ENCODE measurements at places on chromosomes 3 and 15. TPM values are rescaled to one million over a fixed set of nuclear protein-coding genes. Genes with fewer than 3 reads are reported as not detected.

- H3K27ac ChIP-seq = no peak overlapping the region
- H3K27me3 ChIP-seq = no peaks in the 10 kb centered on the region
- no peak for DNase-seq
- H3K4me1 ChIP-seq = no peaks in the 10 kb centered on the region
These were observed 15.4 kb downstream of the IGSF10 start for GRCh38 chr3:151445273-151446001.

ATOSA gene
- total RNA-seq = 128 TPM

GRCh38 chr3:181696626-181697230 is 15.0 kb upstream of the SOX2 start:
- peak overlapping the region; percentile 81 for H3K27ac ChIP-seq
- H3K36me3 ChIP-seq = no peaks in the 10 kb centered on the region
- H3K4me3 ChIP-seq = no peak overlapping the region
- no peak for DNase-seq
- peaks cover 12% of the 10 kb centered on the region for H3K4me1 ChIP-seq

DNA sequence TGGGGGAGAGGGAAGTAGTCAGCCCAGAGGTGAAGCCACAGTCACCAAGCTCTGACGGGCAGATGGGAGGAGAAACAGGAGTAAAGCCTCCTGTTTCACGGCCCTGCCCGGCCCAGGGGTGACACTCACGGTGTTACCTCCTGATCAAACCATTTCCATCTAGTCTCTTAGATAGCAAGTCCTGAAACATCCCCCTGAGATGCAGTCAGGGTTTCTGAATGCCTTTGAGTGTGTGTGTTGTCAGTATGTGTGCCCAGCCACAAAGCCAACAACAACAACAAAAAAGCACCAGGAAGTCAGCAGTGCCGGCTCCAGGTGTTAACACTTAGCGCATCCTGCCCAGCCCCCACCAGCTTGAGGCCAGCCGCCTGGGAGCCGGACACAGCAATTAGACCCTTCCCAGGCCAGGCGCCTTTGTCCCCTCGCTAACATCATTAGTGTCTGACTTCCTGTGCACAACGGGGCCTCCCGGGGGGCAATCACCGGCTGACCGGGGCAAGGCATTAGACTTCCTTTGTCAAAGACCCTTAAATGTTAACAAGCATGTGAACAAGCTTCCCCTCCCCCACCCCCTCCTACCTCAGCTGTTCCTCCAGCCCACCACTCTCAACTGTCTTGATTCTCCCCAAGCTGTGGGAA is 34.5 kb downstream of the IL17RD start:
- H3K27me3 ChIP-seq = no peaks in the 10 kb centered on the region
- H3K27ac ChIP-seq = peak overlapping the region; percentile 18

CHRFAM7A gene
- 27.1 TPM for total RNA-seq

GRCh38 chr3:87298111-87298718 is 21.8 kb upstream of the POU1F1 start:
- no peaks in the 10 kb centered on the region for H3K36me3 ChIP-seq
- H3K4me1 ChIP-seq = no peaks in the 10 kb centered on the region
- no peak overlapping the region for H3K27ac ChIP-seq
- H3K27me3 ChIP-seq = no peaks in the 10 kb centered on the region

DNA sequence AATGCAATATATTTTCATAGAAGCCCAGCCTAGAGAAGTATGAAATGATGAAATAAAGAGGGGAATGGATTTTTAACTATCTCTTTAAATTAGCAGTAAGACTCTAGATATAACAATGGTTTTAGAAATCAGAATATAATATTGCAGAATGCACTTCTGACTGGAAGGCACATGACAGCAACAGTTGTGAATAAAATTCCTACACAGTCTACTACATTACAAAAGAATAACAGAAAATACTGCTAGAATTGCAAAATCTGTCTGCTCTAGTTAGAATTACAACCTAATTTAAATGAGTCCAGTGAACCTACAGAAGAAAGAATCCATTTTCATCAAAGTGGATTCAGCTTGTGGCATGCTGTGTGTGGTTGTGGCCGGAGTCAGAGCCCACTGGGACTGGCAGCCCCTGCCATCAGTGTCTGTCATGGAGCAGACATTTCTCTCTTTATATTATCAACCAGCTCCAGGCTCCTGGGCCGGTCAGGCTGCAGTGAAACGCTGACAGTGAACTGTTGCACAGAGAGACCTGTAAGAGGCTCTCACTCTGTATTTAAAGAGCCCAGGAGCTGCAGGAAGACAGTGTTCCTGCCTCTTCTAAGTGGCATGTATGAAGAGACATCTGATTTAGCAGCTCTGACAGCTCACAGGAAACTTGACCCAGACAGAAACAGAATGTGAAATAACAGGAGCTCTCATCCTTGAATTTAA is 1523.8 kb upstream of the CADM2 start:
- H3K4me1 ChIP-seq = no peaks in the 10 kb centered on the region
- no peaks in the 10 kb centered on the region for H3K36me3 ChIP-seq
- H3K4me3 ChIP-seq = no peak overlapping the region
- no peak overlapping the region for H3K27ac ChIP-seq

GRCh38 chr3:136351905-136352304 is 101.8 kb downstream of the PCCB start:
- H3K4me3 ChIP-seq = no peak overlapping the region
- no peaks in the 10 kb centered on the region for H3K4me1 ChIP-seq
- H3K27me3 ChIP-seq = no peaks in the 10 kb centered on the region
- H3K36me3 ChIP-seq = no peaks in the 10 kb centered on the region
- no peak overlapping the region for H3K27ac ChIP-seq

DNA sequence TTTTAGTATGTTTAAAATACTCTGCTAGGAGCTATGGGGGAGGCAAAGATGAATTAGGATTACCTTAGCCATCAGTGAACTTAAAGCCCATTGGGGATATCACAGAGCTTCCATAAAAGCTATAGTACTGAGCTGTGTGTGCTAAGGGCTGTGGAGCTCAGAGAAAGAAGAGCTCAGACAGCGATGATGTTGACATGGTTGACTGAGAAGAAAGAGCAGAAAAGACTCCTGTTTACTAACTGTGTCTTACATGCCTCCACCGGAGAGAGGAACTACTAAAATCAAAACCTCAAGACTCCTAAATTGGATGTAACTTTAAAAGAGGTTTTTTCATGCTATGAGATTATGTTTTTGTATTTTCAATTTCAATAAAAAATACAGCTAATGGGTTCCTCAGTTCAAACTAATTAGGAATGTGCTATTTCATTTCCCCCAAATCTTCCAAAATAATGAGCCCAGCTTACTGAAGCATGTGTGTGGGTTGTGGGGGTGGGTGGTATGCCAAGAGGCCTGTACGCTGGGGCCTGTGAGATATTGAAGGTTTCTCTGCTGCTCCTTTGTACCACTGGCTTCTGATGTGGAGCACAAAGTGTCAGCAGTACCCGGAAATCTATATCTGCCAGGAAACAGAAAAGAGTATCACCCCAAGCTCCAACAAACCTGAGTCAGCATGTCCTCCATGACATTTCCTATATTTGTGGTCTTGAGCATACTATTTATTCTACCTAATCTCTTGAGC is 22.7 kb downstream of the DGKG start:
- no peak overlapping the region for H3K27ac ChIP-seq
- no peak overlapping the region for H3K4me3 ChIP-seq
- no peak for DNase-seq
- no peaks in the 10 kb centered on the region for H3K27me3 ChIP-seq

CCR1 gene
- 0.16 TPM for total RNA-seq

DNA sequence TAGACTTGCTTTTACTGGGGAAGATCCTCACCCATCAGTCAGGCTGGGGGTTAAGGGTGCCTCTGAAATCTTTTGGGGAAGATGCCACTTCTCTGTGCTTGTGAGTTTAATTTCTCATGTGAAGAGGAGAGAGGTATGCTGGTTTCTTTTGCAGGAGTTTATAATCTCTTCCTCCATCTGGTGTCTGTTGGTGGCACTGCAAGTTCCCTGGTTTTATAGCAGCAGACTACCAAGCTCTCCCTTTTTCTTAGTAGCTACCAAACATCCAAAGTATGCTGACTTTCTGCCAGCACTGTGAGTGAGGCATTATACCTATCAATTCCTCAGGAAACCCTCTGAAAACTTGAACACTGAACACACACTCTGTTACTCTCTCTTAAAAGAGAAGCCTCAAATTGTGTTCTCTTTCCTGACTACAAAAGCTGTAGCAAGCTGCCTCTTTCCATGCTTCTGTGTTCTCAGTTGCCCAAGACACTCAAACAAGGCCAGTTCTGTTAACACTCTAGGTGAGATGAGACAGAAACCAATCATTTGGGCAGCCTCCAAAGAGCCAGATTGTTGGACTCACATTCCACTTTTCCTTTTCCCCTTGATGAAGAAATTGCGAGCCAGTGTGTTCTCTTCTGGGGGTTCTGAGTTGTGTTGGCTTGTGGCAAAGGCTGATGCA is 299.5 kb downstream of the GAP43 start:
- H3K27me3 ChIP-seq = no peaks in the 10 kb centered on the region
- H3K36me3 ChIP-seq = no peaks in the 10 kb centered on the region
- H3K4me3 ChIP-seq = no peak overlapping the region
- H3K4me1 ChIP-seq = no peaks in the 10 kb centered on the region
- no peak overlapping the region for H3K27ac ChIP-seq
- peak; percentile 35 for DNase-seq

- H3K36me3 ChIP-seq = no peaks in the 10 kb centered on the region
- no peaks in the 10 kb centered on the region for H3K27me3 ChIP-seq
- no peak for DNase-seq
- no peak overlapping the region for H3K27ac ChIP-seq
These were observed 46.6 kb downstream of the SMAD6 start for GRCh38 chr15:66748708-66749035.

DNA sequence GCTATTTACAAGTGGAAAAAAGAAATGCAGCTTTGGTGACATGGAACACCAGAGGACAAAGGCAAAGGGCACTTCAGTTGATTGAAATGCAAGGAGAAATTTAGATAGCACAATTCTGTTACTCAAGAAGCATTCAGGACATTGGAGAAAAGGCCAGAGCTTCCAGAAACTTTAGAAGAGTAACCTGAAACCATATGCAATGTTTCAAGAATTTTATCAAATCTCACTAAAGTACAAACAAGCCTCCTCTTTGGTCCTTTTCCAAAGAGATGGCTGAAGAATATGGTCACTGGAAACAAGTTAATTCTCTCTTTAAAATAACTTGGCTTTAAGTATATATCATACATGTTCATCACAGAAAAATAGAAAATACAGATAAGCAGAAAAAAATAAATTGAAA is 14.6 kb upstream of the LMOD3 start:
- H3K4me3 ChIP-seq = no peak overlapping the region
- no peaks in the 10 kb centered on the region for H3K36me3 ChIP-seq
- H3K4me1 ChIP-seq = no peaks in the 10 kb centered on the region
- no peak overlapping the region for H3K27ac ChIP-seq

DNA sequence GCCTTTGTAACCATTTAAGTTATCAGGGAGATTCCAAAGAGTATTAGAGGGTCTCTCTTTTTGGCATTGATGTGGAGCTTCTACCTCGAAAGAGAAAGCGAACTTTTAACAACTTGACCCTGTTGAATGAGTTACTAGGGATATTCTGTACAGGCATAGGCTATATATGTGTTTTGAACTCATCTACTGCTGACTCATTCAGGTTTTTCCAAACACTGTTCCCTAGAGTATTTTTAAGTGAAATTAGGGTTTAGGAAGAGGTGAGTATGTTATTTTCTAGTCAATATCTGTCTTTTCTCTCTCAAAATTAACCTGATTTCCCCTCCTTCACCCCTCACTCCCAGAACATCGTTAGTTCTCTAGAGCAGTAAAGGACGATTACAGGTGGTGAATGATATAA is 228.1 kb upstream of the C2CD4B start:
- H3K27me3 ChIP-seq = no peaks in the 10 kb centered on the region
- no peaks in the 10 kb centered on the region for H3K36me3 ChIP-seq
- H3K4me1 ChIP-seq = peaks cover 6% of the 10 kb centered on the region
- H3K27ac ChIP-seq = no peak overlapping the region

DNA sequence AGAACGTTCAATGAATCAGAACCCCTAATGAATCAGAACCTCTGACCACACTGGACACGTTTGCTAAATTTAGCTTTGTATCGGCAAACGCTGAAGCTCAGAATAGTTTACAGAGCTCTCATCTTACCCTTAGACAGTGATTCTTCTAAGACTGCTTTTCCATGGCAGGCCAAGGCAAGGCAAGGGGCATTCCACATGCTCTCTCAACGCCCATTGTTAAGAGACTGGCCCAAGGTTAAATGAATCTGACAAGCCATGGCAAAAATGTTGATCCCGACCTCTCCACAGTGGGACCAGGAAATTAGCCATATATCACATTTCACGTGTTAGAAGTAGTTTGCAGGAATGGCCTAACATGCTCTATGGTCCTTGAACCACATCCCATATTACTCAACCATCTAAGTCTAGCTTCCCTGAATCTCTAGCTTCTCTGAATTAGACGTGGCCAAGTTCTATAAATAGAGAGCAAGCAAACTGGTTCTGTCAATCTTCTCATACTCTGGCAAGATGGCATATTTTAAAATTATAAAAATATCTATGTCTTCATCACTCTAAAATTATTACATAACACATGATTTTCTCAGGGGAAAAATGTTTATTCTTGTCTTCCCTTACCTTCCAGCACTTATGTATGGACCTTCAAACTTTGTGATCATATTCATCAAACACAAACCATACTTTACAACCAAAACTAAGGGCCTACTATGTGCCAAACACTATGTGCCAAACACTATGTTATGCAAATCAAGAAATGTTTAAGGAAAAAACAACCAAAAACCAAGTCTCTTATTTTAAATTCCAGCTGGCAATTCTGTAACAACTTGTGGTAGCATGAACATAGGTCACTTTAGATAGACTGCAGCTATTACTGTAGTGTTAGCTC is 54.3 kb downstream of the AAGAB start:
- H3K4me1 ChIP-seq = peaks cover 27% of the 10 kb centered on the region
- no peak overlapping the region for H3K27ac ChIP-seq

- no peaks in the 10 kb centered on the region for H3K36me3 ChIP-seq
- no peaks in the 10 kb centered on the region for H3K27me3 ChIP-seq
- H3K4me3 ChIP-seq = no peak overlapping the region
- peak overlapping the region; percentile 67 for H3K27ac ChIP-seq
- peak; percentile 60 for DNase-seq
These were observed 21.7 kb downstream of the SH3BP5 start for GRCh38 chr3:15310491-15311370.

- H3K4me1 ChIP-seq = no peaks in the 10 kb centered on the region
- no peaks in the 10 kb centered on the region for H3K36me3 ChIP-seq
- no peak overlapping the region for H3K27ac ChIP-seq
- no peak for DNase-seq
- H3K4me3 ChIP-seq = no peak overlapping the region
These were observed 424.8 kb upstream of the TGFBR2 start for GRCh38 chr3:30181581-30181980.

DNA sequence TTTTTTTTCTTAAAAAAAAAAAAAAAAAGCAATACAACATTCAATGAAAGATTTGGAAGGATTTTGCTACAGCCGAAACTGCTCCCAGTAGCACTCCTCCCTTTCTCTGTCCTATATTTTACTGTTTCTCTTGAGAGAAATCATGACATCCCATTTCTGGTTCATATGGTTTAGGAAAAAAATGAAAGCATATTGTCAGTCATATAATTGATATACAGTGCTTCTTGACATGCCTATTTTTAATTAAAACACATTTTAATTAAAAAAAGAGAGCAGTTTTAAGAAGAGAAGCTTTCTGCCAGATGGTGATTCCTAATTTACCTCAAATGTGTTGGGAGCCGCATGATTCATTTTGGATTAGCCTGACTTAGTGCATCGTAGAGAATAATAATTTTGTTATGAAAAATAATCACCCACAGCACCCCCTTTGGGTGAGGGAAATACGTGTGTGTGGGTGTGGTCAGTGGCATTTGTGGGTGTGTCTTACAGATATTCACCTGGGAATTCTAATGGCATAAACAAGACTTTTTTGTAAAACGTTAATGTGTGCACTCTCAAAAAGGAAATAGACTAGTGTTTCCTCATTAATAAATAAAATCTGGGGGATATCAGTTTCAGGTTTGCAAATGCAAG is 544.5 kb downstream of the MFSD1 start:
- no peaks in the 10 kb centered on the region for H3K4me1 ChIP-seq
- no peaks in the 10 kb centered on the region for H3K27me3 ChIP-seq
- no peak for DNase-seq
- no peak overlapping the region for H3K4me3 ChIP-seq

All from testis (tissue), 5 donors.